Dermis lymphatic vessel endothelial cell (primary cell): ENCODE measurements at places on chromosomes 6 and 20. TPM values are rescaled to one million over a fixed set of nuclear protein-coding genes. Genes with fewer than 3 reads are reported as not detected.

Gene HEY2
- under 0.01 and 0.09 TPM in 2 replicates for total RNA-seq

Gene OPRM1
- not detected in 2 replicates for total RNA-seq

Gene SMIM26
- 85.3 and 164 TPM in 2 replicates for total RNA-seq

Gene CST2
- not detected in 2 replicates for total RNA-seq

Gene ZKSCAN4
- total RNA-seq = 2.7 and 5.4 TPM in 2 replicates

Gene FRMD1
- not detected in 2 replicates for total RNA-seq

Gene TTPAL
- 2.3 and 4.4 TPM in 2 replicates for total RNA-seq

Gene METTL24
- total RNA-seq = not detected in 2 replicates

Gene KCNQ5
- under 0.01 TPM in 1 of 2 replicates, not detected in the other for total RNA-seq

Gene NELFCD
- total RNA-seq = 49.1 and 60.6 TPM in 2 replicates

Gene HLA-DOA
- not detected in 2 replicates for total RNA-seq

Gene CBLN4
- total RNA-seq = not detected in 2 replicates

Gene ANKRD66
- total RNA-seq = not detected in 2 replicates

Gene CST4
- total RNA-seq = not detected in 2 replicates
